ENCODE measurements at places on chromosomes 2 and 18. TPM values are rescaled to one million over a fixed set of nuclear protein-coding genes. Genes with fewer than 3 reads are reported as not detected.
A peak's percentile ranks its signal among the peaks of the same experiment; 100 is the strongest.

The TTC31 gene
- 35.6 TPM for polyA plus RNA-seq

The MAB21L4 gene
- 1.7 TPM for polyA plus RNA-seq

The STPG4 gene
- polyA plus RNA-seq, result 0.73 TPM

GRCh38 chr2:237213315-237214022, 127.8 kb downstream of the COPS8 start:
- DNase-seq, result peak; percentile 91

DNA sequence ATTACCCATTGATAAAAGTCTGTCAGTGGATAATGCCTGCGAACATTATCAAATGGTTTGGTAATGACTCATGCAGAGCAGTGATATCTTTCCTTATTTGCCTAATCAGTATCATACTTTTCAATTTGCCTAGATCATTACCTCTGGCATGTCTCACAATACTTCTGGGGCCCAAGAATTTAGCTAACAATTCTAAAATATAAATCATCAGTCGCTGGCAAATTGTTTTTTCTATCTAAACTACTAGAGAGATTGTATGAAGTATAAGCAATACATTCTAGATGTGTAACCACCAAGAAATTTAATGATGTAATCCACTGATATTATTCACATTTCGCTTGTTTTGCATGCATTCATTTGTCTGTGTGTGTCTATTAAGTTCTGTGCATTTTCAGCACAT, 191.2 kb upstream of the CDH19 start:
- no peak for DNase-seq

- no peak for DNase-seq
Observed at GRCh38 chr2:37976411-37976810, 51.3 kb downstream of the RMDN2 start.

GRCh38 chr2:118013221-118013723, 598 bp downstream of the CCDC93 start:
- DNase-seq, result peak; percentile 6

- no peak for DNase-seq
Observed at GRCh38 chr2:70103531-70104061, 16.3 kb downstream of the PCBP1 start.

DNA sequence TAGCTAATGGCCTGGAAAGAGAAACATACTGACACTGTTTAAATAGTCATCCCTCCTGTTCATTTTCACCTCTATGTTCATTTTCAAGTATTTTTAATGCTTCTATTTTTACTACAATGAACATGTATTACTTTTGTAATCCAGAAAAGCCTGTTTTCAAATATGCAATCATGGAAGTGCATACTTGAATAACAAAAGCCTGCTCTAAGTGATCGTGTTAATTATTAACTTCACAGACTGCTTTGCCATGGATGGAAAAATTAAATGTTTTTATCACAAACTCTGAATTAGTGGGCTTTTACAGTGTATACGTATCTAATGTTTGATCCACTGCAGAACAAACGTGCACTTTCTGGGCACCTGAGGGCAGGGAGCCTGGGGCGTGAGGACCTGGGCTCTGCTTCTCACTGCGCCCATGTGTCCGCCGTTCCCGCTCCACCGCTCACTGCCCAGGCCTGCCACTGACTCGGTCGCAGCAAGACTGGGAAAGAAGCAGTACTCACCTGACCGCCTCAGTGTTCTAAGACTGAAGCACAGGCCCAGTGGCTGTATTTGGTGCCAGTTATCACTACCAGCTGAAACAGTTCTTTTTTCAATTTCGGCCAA, 80.6 kb downstream of the UXS1 start:
- DNase-seq, result peak; percentile 45

DNA sequence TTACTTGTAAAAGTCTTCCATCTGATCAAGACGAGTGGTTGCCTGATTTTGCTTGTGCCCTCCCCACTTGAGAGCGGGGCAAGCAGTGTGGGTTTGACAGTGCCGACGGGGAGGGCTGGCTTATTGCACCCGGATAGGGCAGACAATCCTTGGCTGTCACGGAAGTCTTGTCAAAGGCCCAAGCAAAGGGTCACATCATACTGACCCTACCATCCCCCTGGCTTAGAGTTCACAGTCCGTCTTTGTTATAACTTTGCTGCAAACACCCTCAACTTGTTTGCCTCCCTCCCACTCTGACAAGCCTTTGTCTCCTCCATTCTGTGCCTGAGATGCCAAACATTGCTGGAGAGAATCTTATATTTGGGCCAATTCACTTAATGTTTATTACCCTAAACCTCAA, 165.9 kb upstream of the MSH6 start:
- DNase-seq, result no peak

GRCh38 chr18:30139631-30140287, 902.8 kb downstream of the DSC3 start:
- DNase-seq, result no peak

The TTN gene
- polyA plus RNA-seq, result 2.2 TPM

GRCh38 chr2:127134833-127135830, 28.2 kb upstream of the BIN1 start:
- DNase-seq, result no peak

- no peak for DNase-seq
Observed at GRCh38 chr18:70998490-70998889, 709.6 kb downstream of the SOCS6 start.

- no peak for DNase-seq
Observed at GRCh38 chr2:217362710-217363109, 502.8 kb upstream of the TNP1 start.

DNA sequence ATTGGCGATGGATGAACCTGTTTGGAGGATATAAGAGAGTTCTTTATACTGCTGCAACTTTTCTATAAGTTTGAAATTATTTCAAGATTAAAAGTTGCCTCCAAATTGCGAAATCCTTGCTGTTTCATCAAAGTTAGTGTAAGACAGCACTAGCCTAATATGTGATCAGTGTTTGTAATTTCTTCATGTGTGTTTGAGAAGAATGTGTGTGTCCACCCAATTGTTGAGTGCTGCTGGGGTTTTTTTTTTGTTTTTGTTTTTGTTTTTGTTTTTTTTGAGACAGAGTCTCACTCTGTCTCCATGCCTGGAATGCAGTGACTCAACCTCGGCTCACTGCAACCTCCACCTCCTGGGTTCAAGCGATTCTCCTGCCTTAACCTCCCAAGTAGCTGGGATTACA, 33.4 kb downstream of the CDK15 start:
- DNase-seq, result no peak

- DNase-seq, result no peak
Observed at GRCh38 chr2:2243666-2244065, 87.4 kb downstream of the MYT1L start.

The RTP5 gene
- not detected for polyA plus RNA-seq

DNA sequence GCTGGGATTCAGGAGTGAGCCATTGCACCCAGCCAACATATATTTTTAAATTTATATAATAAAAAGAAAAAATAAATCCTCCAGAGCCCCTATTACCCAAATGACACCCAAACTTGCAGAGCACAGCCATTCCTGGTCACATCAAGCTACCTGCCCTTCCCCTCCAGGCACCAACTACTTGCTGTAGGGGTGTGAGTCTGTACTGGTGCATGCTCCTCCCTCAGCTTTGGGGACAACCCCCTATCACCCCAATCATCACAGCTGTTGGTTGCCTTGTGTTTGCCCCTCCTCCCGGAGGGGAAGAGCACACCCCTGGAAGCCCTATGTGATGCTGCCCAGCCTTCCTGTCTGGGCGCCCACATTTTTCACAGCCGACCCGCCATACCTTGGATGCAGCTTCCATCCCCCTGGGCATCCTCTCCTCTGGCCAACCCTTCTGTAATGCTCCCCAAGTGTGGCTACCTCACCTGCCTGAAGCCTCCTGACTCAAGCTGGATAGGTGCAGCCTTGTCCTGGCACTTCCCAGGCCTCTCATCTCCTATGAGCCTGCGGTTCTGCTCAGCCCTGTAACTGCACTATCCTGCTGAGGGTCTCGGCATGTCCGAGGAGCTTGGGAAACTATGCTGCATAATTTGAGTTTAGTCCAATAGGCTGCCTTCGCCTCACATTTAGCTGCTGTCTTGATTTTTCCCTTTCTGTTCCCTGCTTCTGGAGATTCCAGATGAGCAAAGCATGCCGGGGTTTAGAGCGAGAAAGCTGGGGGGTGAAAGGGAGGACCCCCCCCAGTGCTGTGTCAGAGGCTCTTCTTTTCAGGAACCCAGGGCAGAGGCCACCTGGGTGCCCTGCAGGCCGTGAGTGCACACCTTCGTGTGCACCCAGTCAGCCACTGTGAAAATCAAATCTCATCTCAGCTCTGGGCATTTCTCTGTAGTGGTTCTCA, 27.2 kb downstream of the CHST10 start:
- no peak for DNase-seq

DNA sequence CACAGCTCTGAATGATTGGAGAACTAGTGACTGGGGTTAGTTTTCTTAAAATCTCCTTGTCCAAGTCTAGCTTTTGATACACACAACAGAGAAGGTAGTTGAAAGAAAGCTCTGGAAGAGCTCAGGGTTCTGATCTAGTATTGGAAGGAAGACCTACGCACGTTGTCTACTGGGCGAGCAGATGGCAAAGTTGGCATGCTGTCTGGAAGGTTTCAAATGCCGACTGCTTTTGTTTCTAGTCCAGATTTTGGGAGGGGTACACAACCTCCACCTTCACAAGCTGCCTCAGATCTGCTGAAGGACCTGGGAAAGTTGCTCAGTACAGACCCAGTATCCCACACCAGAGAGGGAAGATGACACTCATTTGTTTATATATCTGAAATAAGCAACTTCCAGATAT, 507.3 kb downstream of the RNF144A start:
- DNase-seq, result no peak

DNA sequence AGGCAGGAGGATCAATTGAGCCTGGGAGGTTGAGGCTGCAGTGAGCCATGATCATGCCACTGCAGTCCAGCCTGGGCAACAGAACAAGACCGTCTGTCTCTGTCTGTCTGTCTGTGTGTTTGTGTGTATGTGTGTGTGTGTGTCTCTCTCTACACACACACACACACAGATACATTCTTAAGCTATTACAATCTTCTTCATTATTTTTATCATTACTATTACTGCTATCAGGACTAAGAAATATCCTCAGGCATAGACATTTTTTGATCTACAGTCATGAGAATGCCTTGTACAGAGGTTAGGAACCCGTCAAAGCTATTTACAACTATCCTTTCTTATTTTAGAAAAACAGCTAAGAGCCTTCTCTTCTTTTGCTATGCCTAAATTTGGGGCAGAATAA, 207.4 kb downstream of the NEDD4L start:
- DNase-seq, result no peak

DNA sequence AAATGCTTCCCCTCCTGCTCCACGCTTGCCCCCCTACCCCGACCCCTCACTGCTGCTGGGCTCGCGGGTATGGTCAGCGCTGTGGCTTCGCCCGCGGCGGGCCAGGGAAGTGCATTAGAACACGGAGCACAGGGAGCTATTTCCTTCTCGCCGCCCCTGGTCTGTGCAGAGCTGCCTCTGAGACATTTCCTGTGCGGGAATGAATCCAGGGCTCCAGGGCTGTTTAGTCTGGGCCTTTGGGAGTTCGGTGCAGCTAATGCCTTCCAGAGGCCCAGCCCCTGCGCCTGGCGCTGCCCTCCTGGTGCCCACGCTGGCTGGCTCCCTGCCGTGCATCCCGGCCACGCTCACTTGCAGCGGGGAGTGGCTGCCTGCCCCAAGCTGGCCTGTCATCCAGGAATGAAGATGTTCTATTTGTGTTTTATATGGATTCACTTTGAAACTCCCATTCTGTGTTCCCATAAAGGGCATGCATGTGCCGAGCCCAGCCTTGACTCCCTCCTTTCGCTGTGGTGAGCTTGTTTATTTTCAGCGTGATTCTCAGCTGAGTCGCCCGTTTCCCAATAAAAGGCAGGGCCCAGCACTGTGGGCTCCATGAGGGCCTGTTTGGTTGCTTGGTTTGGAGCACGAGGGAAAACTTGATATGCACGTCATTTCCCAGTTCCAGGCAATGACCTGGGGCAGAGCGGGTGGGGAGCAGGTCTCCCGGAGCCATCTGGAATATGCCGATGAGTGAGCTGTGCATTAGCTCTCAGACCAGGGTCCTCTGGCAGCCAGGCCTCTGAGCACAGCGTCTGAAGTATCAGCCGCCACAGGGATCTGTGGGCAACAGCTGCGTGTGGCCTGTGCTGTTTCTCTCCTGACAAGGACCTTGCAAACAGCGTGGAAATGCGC, 42.7 kb downstream of the SH3RF3 start:
- no peak for DNase-seq

The TUBB6 gene
- polyA plus RNA-seq, result 96.5 TPM

The LCT gene
- polyA plus RNA-seq, result 0.19 TPM

DNA sequence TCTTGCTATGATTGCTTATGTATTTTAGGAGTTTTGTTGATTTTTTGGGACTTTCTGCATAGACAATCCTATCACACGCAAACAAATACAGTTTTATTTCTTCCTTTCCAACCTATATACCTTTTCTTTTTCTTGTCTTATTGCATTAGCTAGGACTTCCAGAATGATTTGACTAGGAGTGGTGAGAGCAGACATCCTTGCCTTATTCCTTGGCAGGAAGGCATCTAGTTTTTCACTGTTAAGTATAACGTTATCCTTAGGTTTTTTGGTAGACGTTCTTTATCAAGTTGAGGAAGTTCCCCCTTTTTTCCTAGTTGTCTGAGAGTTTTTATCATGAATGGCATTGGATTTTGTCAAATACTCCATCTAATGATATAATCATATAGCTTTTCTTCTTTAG, 25.8 kb downstream of the EHBP1 start:
- no peak for DNase-seq

GRCh38 chr2:112317303-112318158, 42.1 kb downstream of the ZC3H6 start:
- no peak for DNase-seq

The PID1 gene
- polyA plus RNA-seq, result 28.7 TPM

- DNase-seq, result no peak
Observed at GRCh38 chr2:65969161-65969560, 465.8 kb upstream of the MEIS1 start.

DNA sequence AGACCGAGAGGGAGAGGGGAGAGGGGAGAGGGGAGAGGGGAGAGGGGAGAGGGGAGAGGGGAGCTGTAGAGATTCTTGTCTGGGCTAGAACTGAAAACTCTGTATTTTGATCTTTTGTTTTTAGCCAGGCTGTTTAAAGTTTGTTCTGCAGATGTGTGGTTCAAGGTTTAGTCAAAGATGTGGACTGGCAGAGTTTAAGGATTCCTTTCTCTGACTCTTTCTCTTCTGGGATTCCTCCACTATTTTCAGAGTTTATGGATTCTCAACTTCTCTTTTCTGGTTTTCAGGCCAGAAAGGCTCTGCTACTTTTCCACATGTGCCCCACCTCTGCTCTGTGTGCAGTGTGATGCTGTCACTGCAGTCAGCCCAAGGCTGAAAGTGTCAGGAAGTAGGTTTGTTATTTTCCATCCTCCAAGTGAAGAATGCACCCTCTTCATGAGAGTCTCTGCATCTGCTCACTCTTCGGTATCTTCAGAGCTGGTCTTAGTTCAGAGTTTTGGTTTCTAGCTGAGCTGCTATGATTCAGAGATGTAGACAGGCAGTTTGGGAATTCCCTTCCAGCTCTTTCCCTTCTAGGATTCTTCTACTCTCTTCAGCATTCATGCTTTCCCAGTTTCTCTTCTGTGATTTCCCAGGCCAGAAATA, 130.9 kb upstream of the SMAD7 start:
- DNase-seq, result no peak

The ARHGEF33 gene
- 3.1 TPM for polyA plus RNA-seq

GRCh38 chr2:100321866-100322820, at the start of gene LONRF2:
Gene LONRF2 (minus strand): TSS chr2:100322501. CDS start chr2:100322093, 408 bp downstream.
- DNase-seq, result no peak
